ENCODE measurements at places on chromosomes 6 and 20. TPM values are rescaled to one million over a fixed set of nuclear protein-coding genes. Genes with fewer than 3 reads are reported as not detected.

GRCh38 chr6:146472918-146473317, 70.7 kb upstream of the RAB32 start:
- H3K27ac ChIP-seq, result no peak overlapping the region
- no peaks in the 10 kb centered on the region for H3K36me3 ChIP-seq
- no peak overlapping the region for H3K4me3 ChIP-seq
- DNase-seq, result no peak

GRCh38 chr6:23265270-23265669, 695.9 kb downstream of the HDGFL1 start:
- H3K36me3 ChIP-seq, result no peaks in the 10 kb centered on the region
- H3K27me3 ChIP-seq, result no peaks in the 10 kb centered on the region
- H3K4me3 ChIP-seq, result no peak overlapping the region
- H3K27ac ChIP-seq, result no peak overlapping the region

DNA sequence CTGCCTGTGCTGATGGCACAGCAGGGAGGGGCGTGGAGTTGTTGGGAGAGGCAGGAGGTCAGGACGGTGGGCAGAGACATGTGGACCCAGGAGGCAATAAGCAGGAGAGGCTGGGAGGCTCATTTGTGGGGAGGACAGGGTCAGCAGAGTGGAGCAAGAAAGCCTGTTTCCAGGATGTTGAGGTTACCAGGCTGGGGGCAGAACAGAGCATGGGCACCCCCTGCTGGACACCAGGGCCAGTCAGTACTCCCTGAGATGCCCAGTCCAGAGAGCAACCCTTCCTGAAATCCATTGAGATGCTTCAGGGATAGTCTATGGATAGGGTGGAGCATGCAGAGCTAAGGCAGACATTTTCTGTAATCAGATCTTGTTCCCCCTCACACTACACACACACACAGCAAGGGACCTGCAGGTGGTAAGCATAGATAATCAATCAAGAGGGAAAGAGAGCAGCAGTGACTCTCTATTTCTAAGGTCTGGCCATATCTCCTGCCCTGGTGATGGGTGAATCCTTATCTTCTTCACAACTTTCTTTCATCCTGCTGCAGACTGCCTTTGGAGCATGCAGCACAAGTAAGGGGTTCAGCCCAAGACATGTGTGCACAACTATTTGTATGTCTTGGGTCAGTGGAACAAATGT, 41.7 kb downstream of the MOCS1 start:
- no peak overlapping the region for H3K27ac ChIP-seq
- peaks cover 11% of the 10 kb centered on the region for H3K4me1 ChIP-seq
- H3K4me3 ChIP-seq, result no peak overlapping the region
- H3K27me3 ChIP-seq, result no peaks in the 10 kb centered on the region
- H3K36me3 ChIP-seq, result no peaks in the 10 kb centered on the region

DNA sequence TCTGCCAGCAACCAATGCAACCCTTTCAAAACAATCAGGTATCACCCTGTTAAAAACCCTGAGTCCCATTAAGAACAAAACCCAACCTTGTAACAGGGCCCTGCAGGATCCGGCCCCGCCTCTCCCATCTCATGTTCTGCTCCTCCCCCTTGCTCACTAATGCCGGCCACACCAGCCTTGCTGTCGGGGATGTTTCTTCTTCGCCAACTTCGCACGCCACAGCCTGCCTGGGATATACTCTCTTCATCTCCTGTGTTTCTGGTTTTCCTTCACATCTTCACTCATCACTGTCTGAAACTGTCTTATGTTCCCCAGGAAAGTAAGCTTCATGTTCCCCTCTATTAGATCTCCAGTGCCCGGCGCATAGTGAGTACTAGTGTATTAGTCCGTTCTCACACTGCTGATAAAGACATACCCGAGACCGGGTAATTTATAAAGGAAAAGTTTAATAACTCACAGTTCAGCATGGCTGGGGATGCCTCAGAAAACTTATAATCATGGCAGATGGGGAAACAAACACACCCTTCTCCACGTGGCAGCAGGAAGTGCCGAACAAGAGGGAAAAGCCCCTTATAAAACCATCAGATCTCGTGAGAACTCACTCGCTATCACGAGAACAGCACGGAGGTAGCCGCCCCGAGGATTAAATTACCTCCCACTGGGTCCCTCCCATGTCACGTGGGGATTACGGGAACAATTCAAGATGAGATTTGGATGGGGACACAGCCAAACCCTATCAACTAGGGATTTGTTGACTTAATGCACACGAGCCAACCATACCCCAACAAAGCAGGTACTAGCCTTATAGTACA, 5.1 kb downstream of the TP53RK start:
- H3K4me3 ChIP-seq, result peak overlapping the region; percentile 20
- H3K36me3 ChIP-seq, result no peaks in the 10 kb centered on the region
- no peak overlapping the region for H3K27ac ChIP-seq
- peak; percentile 27 for DNase-seq
- H3K4me1 ChIP-seq, result peaks cover 25% of the 10 kb centered on the region
- H3K27me3 ChIP-seq, result no peaks in the 10 kb centered on the region

- H3K27ac ChIP-seq, result no peak overlapping the region
- H3K4me3 ChIP-seq, result no peak overlapping the region
- no peak for DNase-seq
- H3K4me1 ChIP-seq, result no peaks in the 10 kb centered on the region
- no peaks in the 10 kb centered on the region for H3K36me3 ChIP-seq
- no peaks in the 10 kb centered on the region for H3K27me3 ChIP-seq
Observed at GRCh38 chr6:20328266-20328923, 73.3 kb upstream of the E2F3 start.

GRCh38 chr6:106005954-106006353, 80.2 kb upstream of the PRDM1 start:
- no peak overlapping the region for H3K27ac ChIP-seq
- no peaks in the 10 kb centered on the region for H3K36me3 ChIP-seq
- no peak for DNase-seq
- no peak overlapping the region for H3K4me3 ChIP-seq
- no peaks in the 10 kb centered on the region for H3K27me3 ChIP-seq
- no peaks in the 10 kb centered on the region for H3K4me1 ChIP-seq

Gene HELZ2
- total RNA-seq, result 31.5 TPM

DNA sequence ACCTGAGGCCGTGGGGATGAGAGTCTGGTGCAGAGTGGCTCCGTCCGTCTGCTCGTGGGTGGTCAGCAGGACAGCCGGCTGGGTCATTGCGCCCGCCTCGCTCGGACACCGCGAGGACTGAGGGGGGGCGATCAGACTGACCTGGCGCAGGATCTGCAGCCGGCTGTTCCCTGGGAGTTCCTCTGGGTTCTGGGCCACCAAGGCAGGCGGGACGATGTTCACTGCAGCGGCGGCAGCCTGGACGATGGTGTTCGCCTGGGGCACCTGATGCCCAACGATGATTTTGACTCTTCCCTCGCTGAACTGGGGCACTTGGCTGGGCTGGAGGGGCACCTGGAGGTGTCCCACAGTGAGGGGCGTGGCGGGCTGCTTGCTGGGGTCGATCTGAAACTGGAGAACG, 39.2 kb downstream of the ZFP64 start:
- H3K27ac ChIP-seq, result no peak overlapping the region
- no peaks in the 10 kb centered on the region for H3K27me3 ChIP-seq
- H3K4me3 ChIP-seq, result no peak overlapping the region
- DNase-seq, result no peak
- no peaks in the 10 kb centered on the region for H3K4me1 ChIP-seq

GRCh38 chr6:45323656-45324224, 4.4 kb upstream of the RUNX2 start:
- H3K36me3 ChIP-seq, result no peaks in the 10 kb centered on the region
- no peak overlapping the region for H3K4me3 ChIP-seq
- H3K4me1 ChIP-seq, result no peaks in the 10 kb centered on the region
- no peaks in the 10 kb centered on the region for H3K27me3 ChIP-seq
- DNase-seq, result no peak

DNA sequence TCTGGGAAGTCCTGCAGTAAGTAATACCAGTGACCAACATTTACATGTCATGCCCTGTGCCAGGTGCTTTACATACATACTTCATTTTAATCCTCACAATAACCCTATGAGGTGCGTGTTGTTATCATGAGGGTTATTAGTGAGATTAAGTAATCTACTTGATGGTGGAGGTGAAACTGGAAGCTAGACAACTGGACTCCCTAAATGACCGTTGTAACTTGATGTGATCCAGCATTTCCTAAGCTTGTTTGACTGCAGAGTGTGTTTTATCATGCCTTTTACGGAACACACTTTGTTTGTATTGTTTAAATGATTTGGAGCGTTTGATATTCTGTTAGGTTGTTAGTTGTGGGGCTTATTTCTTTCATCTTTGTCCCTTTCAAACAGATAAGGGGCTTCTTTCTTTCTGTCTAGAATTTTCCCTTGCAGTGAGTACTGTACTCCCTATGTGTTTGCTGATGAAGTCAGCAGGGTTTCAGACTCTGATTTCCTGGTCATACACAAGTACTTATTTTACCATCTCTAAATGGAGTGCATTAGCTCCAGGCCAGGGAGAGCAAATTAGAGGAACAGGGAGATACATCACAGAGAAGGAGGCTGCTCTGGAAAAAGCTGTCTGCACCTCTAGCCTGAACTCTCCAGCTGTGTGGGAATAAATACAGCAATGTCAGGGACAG, 29.7 kb downstream of the CHMP4B start:
- no peaks in the 10 kb centered on the region for H3K36me3 ChIP-seq
- H3K27ac ChIP-seq, result no peak overlapping the region
- H3K27me3 ChIP-seq, result no peaks in the 10 kb centered on the region
- no peak for DNase-seq
- peaks cover 85% of the 10 kb centered on the region for H3K4me1 ChIP-seq

DNA sequence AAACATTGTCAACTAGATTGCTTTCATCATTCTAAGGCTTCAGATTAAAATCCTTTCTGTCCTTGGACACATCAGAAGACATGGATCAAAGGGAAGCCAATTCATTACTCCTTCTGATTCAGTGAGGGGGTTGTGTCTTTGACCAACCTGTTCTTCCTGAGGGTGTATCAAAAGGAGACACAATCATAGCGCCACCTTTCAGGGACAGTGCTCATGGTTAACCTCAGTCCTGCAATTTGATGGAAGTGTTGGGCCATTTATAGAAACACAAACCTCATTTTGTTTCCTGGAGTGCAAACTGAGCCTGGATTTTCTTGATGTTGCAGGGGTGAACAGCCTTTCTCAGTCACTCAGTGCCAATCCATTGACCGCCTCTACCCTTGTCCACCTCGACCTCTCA, 163.9 kb upstream of the SCGN start:
- no peaks in the 10 kb centered on the region for H3K36me3 ChIP-seq
- H3K27me3 ChIP-seq, result no peaks in the 10 kb centered on the region
- no peak overlapping the region for H3K27ac ChIP-seq
- no peak for DNase-seq
- no peak overlapping the region for H3K4me3 ChIP-seq
- no peaks in the 10 kb centered on the region for H3K4me1 ChIP-seq

DNA sequence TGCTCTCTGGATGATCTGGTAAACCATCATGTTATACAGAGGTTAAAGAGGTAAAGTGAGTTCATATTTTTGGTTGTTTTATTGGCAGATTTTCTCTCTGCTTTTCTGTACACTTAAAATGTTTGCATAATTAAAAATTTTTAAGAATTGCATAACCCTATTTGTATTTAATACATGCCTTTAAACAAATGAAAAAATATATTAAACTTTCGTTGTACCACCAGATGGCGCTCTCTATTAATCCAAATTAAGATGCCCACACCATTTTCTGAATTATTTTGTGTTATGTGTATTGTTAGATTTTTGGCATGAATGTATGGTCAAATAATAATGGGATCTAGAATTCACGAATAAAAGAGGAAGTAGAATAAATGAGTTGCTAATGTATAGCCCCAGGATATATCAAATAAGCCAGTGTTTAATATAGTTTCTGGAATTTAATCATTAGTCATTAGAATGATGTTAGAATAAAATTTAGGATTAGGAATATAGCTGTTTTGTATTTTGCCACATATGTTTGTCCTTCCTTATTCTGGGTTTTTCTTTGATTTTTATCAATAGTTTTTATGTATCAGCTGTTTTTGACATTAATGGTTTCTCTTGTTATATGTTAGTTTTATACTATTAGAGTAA, 38.9 kb downstream of the SMAP1 start:
- no peaks in the 10 kb centered on the region for H3K27me3 ChIP-seq
- no peaks in the 10 kb centered on the region for H3K36me3 ChIP-seq
- no peak overlapping the region for H3K4me3 ChIP-seq
- no peak overlapping the region for H3K27ac ChIP-seq

Gene TGM3
- total RNA-seq, result not detected

Gene TSHZ2
- total RNA-seq, result 23.4 TPM

DNA sequence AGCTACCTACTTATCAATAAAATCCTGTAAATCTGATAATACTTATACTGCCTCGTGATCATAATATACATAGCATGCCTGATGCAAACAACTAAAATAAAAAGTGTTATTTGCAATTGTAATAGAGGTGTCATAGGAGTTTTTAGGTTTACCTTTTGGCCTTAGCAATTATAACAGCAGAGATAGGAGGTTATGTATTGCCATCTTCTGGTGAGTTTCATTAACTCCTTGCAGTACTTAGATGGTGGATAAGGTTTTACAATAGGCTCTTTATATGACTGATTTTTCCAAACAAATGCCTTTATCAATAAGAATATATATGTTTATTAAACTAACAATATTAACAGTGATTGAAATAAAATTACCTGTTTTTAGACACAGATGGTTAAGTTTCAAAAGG, 27.8 kb upstream of the MYCT1 start:
- H3K27ac ChIP-seq, result no peak overlapping the region
- H3K4me1 ChIP-seq, result no peaks in the 10 kb centered on the region
- H3K36me3 ChIP-seq, result no peaks in the 10 kb centered on the region
- no peak for DNase-seq
- no peak overlapping the region for H3K4me3 ChIP-seq
- H3K27me3 ChIP-seq, result no peaks in the 10 kb centered on the region

Gene TTK
- total RNA-seq, result 0.66 TPM

- DNase-seq, result no peak
- H3K27me3 ChIP-seq, result no peaks in the 10 kb centered on the region
- H3K36me3 ChIP-seq, result no peaks in the 10 kb centered on the region
- no peak overlapping the region for H3K27ac ChIP-seq
Observed at GRCh38 chr6:3940703-3941102, 91.5 kb downstream of the FAM50B start.

DNA sequence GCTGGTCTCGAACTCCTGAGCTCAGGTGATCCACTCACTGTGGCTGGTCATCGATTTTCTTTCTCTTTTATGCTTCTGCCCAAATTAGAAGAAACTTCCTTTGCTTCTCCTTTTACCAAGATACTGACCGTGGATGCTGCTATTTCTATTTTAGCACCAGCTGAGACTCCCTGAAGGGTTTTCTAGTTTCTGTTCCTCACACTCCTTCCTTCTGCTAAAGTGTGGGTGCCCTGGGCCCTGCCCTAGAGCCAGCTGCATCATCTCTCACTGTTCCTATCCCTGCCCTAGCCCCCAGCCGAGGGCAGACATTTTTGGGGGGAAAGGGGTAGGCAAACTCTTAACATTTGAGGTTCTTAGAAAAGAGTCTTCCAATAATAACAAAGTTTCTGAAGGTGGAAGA, 6.3 kb downstream of the SMOC2 start:
- no peaks in the 10 kb centered on the region for H3K36me3 ChIP-seq
- no peak for DNase-seq
- H3K4me1 ChIP-seq, result peaks cover 15% of the 10 kb centered on the region
- no peak overlapping the region for H3K4me3 ChIP-seq
- H3K27ac ChIP-seq, result no peak overlapping the region
- no peaks in the 10 kb centered on the region for H3K27me3 ChIP-seq

All from tibial nerve (tissue), 4 donors.